ENCODE measurements at places on chromosomes 2 and 18.

- DNase-seq, result no peak
Measured at GRCh38 chr2:122236152-122236874, 480.9 kb downstream of the TSN start.

DNA sequence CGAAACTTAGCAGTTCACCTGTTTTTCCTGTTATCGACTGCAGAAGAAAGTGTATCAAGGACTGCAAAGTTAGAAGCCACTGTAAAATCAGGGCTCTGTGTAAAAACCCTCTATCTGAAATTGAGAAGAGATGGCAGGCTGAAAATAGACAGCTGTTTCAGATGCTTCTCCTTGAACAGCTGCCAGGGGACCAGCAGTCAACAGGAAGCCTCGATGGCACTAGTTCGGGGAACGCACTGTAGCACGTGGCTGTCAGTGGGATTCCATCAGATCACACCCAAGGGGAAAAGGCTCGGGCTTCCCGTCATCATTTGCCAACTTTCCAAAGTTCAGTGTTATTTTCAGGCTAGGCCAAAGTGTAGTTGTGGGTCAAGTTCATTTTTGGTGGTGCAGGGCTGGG lies 316.9 kb downstream of the TXNL1 start:
- DNase-seq, result peak; percentile 62

DNA sequence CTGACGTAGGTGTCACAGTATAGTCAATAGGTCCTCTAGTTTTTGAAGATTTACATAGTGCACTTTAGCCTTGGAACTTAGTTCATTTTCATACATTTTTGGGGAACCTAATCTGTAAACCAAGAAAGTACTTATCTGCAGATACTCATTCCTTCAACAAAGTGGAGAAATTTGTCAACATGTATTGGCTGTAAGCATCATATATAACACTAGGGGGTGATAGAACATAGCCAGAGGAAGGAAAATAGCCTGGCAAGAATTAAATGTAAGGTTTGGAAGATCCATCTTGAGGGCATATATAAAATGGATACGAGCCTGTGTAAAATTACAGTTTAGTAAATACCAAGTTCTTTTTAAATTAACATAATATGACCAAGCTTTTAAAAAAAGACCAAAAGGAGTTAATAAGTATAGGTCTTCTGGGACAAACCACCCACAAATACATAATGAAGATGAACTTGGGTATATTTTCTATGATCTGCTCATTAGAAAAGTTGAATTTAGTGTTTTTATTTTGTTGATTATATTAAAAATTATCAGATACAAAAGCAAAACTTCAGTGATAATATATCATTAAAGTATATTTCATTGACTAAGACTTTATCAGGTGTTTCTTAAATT lies 18.2 kb downstream of the RPL37A start:
- peak; percentile 72 for DNase-seq

DNA sequence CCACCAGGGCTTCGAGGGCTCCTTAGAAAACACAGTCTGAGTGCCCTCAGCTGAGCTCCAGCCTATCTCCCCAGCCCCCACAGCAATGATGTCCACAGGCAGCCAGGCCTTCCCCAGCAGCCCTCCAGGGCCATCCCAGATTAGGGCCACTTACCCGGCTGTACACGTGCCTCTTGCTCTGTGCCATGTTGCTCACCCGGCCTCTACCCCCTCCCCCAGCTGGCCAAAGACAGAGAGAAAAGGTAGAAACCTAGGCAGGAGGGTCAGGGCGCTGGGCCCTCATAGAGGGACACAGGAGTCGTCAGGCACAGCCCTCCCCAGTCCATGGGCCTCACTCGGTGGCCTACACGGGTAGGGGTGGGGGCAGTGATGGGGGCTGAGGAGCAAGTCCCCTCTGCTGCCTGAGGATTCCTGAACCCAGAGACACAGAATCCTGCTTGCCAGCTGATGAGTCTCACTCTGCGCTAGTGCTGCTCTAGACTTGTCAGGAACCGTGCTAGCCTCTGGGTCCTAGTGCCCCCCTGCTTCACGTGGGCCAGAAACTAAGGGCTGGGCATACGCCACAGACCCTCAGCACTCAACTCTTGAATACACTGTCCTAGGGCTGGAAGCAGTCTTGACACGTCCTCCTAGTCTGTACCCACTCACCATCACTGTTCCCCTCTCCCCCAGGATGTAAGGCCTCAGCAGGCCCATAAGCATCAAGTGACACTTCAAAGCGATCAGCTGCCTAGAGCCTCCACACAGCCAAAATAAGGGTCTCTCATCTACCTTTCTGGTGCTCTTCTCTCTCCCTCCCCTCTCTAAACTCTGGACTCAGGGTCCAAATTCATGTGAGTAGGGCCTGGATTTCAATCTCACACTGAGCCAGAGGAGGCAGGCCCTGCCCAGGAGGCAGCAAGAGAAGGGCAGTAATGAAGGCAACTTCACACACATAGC lies at the start of gene DCTN1:
Gene DCTN1 (minus strand): TSS at position 461 of the 939 bp plus-strand sequence. CDS start 274 bp downstream, at position 187.
- peak; percentile 81 for DNase-seq

DNA sequence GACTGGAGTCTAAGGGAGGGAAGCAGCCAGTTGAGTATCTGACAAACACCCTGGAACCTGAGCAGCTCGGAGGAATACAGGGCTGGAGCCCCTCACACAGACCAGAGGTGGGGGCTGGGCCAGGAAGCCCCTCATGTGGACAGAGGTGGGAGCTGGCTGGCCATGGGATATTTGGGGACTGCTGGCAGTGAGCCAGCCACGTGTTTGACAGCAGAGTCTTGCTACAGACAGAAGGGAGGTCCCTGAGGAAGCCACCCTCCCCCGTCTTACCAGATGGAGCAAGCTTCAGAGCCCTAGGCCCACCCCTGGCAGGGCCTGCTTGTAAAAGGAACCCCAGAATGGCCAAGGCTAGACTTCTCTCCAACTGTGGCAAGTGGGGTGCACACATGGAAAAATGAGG lies 3.6 kb upstream of the MTERF4 start:
- no peak for DNase-seq

DNA sequence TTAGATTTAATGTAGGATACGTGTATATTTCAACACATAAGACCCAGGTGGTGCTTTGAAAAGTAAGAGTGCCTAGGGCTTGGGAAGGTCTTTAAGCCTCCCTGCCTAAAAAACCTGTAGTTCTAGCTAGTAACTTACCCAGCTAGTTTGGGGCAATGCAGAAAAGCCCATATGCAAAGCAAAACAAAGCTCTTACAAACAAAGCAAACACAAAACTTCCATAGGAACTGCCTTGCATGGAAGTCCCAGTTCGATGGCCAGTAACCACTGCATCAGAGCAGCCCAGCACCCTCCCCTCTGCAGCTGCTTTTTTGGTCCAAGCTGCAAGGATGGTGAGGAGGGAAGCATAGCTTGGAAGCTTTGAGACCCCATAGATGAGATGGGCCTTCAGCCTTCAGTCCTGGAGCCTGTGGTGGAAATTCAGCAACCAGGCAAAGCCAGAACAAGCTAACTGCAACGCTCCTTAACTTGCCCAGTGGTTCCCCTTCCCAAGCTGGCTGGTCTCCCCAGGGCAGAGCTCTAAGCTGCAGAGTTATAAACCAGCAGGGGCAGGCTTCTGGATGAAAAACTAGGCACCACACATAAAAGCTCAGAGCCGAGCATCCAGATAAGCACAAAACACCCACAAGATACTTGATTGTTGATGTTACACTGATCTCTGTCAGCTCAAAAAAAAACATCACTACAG lies 16.2 kb downstream of the C2orf76 start:
- DNase-seq, result no peak

GRCh38 chr2:10357193-10358169 lies 54.8 kb downstream of the HPCAL1 start:
- DNase-seq, result no peak

GRCh38 chr2:69764286-69765095 lies 22.6 kb downstream of the ANXA4 start:
- no peak for DNase-seq

DNA sequence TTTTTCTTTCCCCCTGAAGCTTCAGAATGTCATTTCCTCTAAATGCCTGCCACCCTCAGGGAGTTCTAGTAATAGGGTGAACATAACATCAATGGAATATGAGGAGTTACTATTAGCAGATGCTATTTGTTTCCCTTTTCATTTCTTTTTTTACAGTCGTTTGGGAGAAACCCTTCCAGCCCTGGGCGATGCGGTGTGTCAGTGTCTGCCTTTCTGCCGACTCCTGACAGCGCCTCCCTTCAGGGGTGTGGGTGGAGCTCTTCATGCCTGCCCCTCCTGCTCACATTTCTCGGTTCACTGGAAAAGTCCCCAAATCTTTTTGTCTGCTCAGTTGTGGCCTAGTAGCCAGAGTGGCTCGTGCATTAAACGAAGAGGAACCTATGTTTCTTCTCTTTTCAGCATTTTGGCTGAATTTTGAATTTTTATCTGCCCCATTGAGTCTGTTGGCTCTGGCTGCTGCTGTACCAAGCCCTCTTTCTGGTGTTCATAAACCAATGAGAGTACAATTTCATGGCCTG lies 72.3 kb downstream of the FMNL2 start:
- DNase-seq, result peak; percentile 26

DNA sequence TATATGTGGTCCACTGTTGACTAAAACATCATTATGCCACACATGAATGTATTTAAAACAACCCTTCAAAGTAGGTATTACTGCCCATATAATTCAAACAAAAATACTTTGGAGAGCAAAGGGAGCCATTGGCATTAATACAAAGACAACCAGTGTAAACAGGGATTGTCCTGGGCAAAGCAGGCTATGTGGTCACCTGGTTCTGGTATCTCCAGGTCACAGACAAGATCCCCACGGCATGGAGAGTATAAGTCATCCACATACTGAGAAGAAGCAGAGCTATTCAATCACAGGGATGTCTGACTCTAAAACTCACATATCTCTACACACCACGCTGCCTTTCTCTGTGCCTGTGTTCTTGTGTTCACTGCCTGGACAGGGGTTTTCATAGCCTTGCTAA lies 81.4 kb upstream of the BZW1 start:
- DNase-seq, result no peak

DNA sequence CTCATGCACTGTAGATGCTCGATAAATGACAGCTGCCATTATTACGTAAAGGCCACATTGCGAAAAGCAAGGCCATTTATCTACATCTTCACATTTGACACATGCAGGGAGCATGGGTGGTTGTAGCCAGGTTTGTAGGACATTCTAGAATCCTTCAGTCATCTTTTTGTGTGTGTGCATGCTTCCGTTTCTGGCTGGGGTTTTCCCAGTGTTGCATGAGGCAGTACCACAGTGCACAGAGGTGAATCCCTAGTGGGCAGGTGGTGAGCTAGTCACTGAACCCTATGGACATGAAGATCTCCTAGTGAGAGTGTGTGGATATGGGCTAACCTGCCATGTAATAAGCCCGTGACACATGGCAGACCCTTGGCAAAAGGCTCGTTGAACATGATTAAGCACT lies 151.8 kb upstream of the SLC14A2 start:
- DNase-seq, result no peak

- DNase-seq, result no peak
Measured at GRCh38 chr18:3499501-3499900, 49.5 kb downstream of the TGIF1 start.

- DNase-seq, result no peak
Measured at GRCh38 chr2:7765236-7765635, 848.0 kb downstream of the RNF144A start.

DNA sequence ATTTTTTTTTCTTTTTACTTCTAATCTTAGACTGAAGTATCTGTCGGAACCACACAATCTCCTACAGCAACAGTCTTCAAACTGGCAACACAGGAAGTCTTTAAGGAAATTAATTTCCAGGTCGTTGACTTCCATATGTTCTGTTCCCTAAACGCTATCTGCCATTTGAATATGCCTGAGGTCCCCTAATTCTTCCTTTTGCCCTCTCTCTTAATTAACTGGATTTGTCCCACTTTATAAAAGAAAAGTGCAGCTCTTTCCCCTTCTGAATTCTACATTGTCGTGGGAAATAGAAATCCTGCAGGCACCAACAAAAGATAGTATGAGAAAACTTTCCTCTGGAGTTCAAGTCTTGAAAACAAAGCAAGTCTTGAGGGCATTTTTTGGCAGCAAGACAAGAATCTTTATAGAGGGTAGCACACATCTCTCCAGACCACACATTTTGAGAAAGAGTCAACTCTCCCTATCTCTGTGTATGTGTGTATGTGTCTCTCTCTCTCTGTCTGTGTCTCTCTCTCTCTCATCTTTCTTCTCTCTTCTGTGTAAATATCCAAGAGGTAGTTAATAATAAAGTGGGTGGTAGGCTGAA lies 879.8 kb downstream of the SOCS6 start:
- no peak for DNase-seq

DNA sequence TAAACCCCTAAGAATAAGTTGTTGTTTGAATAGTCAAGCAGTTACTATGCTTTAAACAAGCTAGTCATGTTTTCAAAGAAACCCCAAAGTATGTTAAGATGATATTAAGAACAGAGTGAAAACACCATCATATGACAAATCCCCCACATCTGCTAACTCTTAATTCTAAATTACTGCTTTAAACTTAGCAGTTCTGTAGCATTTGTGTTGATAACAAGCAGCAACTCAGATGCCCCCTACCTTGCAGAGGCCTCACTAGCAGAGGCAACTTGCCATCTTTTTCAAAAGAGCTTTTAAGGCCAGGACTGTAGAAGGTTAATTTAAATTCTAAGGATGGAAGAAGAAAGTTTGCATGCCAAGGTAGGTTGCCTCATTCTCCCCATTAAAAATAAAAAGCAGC lies 376.2 kb downstream of the SETBP1 start:
- DNase-seq, result no peak

GRCh38 chr18:6120820-6121279 lies 225.5 kb upstream of the TMEM200C start:
- no peak for DNase-seq

- DNase-seq, result no peak
Measured at GRCh38 chr2:219252084-219252483, 959 bp upstream of the TUBA4B start.

- no peak for DNase-seq
Measured at GRCh38 chr2:28926847-28927246, 32.4 kb downstream of the WDR43 start.

- no peak for DNase-seq
Measured at GRCh38 chr2:189437926-189438325, 3.3 kb upstream of the WDR75 start.

GRCh38 chr18:10713409-10713808 lies 187.6 kb downstream of the NAPG start:
- DNase-seq, result no peak

DNA sequence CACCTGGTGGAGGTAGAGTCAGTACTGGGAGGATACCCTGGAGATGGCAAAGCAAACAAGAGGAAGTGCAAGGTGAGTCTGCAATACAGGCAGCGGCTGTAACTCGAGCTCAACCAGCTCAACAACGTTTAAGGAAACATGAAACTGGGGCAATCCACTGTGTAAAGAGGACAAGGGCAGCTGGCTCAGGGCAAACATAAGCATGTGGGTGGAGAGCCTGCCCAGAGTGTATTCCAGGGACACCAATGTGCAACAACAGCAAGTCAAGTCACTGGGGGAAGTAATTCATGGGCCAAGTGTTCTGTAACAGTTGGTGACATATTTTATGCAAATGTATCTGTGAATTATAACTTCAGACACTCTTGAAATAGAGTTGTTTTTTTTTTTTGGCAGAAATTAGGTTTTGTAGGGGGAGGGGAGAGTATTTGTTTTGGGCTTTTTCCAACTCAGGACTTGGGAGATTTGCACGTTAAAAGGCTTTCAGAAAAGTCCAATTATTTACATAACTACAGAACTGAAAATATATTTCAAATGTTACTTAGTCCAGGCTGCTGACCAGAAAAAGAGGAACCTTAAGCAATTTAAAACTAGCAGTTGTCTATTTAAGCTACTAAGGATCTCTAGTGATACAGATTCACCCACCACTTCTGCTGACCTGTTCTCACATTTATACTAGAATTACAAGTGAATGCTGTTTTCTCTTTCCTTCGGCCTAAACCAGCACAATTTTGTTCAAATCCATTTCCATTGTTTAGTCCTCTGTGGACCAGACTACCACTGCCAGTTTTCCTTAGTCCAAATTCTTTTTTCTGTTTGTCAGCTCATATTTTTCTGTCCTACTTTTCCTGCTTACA lies 18.6 kb downstream of the NRXN1 start:
- peak; percentile 71 for DNase-seq

Measured in muscle of back (tissue), 13 donors.